ENCODE measurements at places on chromosomes 1 and 21. TPM values are rescaled to one million over a fixed set of nuclear protein-coding genes. Genes with fewer than 3 reads are reported as not detected.

Gene DNAI4
- 22.6 TPM for total RNA-seq

Gene PDIK1L
- total RNA-seq = 10.5 TPM

Gene CD244
- total RNA-seq = 0.93 TPM

Gene CHI3L1
- 10.3 TPM for total RNA-seq

Gene CYP4A22
- 0.47 TPM for total RNA-seq

Gene VWA5B1
- total RNA-seq = 2.4 TPM

Gene KRTAP13-2
- total RNA-seq = not detected

Gene TMEM82
- 2.5 TPM for total RNA-seq

Gene TSPAN1
- total RNA-seq = 34.1 TPM

Gene NEK2
- 10.2 TPM for total RNA-seq

Gene HCRTR1
- 0.35 TPM for total RNA-seq

Gene RPTN
- not detected for total RNA-seq

Gene NPHS2
- 46.4 TPM for total RNA-seq

Gene CYP2J2
- total RNA-seq = 4.7 TPM

Gene TXNIP
- total RNA-seq = 647 TPM

Gene GBP7
- total RNA-seq = not detected

Gene ACTN2
- total RNA-seq = 157 TPM

Gene KLHDC9
- total RNA-seq = 10.7 TPM

Gene GRIK1
- total RNA-seq = 1.5 TPM

Gene CEP350
- 40.9 TPM for total RNA-seq

Gene IL19
- total RNA-seq = 0.70 TPM

Gene NTRK1
- total RNA-seq = 2.0 TPM

Gene POGZ
- 108 TPM for total RNA-seq
